Stimulated activated CD4-positive, alpha-beta T cell treated with anti-CD3 and anti-CD28 coated beads, TNF-alpha, amount 100 ng/mL, for 1 hour (primary cell): ENCODE measurements at places on chromosomes 2 and 18.

GRCh38 chr2:230325316-230326243, 1.4 kb upstream of the SP140L start:
- no peak for DNase-seq

DNA sequence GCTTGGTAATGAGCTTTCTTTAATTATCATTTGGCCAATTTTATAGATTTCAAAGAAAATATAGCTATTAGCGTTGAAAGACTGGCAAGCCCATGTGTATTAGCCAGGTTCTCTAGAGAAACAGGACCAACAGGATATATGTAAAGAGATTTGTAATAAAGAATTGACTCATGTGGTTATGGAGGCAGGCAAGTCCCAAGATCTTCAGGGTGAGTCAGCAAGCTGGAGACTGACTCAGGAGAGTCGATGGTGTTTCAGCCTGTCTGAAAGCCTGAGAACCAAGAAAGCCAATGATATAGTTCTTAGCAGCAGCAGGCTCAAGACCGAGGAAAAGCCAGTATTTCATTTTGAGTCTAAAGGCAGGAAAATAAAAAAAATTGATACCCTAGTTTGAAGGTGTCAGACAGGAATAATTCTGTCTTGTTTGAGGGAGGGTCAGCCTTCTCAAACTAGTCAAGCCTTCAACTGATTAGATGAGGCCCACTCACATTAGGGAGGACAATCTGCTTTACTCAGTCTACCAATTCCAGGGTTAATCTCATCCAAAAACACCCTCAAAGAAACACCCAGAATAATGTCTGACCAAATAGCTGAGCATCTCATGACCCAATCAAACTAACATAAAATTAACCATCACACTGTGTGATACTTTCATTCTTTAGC, 78.3 kb upstream of the CRIM1 start:
- DNase-seq: no peak

DNA sequence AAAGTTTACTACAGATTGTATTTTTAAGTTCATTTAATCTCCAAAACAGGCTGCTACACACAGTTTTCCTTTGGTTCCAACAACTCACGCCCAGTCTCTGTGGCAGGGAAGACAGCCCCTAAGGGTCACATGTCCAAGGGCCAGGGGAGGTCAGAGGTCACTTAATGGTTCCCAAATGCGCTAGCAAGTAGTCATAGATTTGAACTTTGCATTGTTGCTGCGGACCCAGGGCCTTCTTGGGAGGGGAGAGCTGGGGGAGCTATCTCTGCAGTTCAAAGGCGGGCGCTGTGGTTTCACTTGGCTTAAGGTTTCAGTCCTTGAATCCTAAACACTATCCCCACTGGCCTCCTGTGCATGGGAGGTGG, 74.8 kb upstream of the ZNF532 start:
- no peak for DNase-seq

DNA sequence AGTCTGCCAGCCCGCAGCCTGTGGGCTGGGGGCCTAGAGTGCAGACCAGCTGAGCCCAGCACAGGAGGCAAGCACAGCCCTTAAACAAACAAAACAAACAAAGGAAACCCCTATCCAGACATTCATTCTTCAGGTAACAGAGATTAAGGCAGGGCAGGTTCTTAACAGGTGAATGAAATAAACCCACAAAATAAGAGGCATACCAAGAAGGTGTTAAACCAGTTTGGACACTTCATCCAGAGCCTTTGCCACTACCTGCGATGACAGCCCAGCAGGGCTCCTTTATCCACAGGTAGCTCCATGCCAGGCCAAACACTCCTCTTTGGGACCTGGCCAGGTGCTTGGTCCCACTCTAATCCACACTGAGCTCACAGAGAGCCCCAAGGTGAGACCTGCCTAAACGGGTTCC, 209.7 kb upstream of the SIX2 start:
- DNase-seq: no peak

DNA sequence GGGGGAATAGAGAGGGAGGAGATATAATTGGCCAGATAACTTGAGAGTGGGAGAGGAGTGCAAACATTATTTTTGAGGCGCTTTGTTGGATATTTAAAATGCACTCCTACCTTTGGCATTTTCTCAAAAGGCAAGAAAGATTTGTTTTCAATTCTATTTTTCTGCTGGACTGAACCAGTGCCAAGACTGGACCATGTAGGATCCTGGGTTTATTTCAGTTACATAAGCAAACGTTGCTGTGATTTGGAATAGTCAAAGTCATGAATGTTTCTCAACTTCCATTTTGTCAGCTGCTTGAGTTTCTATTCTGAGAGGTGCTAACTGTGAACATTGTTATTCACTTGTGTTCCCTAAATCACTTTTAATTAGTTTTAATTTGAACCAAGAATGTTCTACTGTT, 8.9 kb upstream of the CHRNA1 start:
- no peak for DNase-seq

GRCh38 chr2:159226608-159227385, 59.7 kb downstream of the WDSUB1 start:
- no peak for DNase-seq

DNA sequence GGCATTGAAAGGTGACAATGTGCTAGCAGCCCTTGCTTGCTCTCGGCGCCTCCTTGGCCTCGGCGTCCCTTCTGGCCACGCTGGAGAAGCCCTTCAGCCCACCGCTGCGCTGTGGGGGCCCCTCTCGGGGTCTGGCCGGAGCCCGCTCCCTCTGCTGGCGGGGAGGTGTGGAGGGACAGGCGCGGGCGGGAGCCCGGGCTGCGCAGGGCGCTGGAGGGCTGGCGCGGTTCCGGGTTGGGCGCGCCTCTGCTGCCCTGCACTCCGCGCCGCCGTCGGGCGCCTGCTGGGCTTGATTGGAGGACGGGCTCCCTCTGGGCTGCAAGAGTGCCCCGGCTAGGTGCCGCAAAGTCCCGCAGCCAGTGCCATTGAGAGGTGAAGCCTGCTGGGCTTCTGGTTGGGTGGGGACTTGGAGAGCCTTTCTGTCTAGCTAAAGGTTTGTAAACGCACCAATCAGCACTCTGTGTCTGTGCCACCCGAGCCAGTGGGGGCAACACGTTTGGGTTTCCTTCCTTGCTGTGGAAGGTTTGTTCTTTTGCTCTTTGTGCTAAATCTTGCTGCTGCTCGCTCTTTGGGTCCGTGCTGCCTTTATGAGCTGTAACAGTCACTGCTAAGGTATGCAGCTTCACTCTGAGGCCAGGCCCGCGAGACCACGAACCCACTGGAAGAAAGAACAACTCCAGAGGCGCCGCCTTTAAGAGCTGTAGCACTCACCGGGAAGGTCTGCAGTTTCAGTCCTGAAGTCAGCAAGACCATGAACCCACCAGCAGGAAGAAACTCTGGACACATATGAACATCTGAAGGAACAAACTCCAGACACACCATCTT, 14.8 kb upstream of the IMP4 start:
- no peak for DNase-seq

GRCh38 chr2:74554820-74555531, 456 bp downstream of the DOK1 start:
- DNase-seq: no peak

DNA sequence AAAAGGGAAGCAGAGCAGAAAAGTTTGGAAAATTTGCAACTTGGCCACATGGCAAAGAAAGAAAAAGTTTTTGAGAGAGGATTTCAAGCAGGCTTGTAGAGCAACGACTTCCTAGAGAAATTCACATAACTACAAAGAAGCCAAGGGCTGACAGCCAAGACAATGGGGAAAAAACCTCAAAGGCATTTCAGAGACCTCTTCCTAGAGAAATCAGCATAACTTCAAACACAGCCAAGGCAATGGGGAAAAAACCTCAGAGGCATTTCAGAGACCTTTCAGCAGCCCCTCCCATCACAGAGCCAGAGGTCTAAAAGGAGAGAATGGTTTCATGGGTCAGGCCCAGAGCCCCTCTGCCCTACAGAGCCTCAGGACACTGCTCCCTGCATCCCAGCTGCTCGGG, 7.2 kb downstream of the ADI1 start:
- no peak for DNase-seq

- no peak for DNase-seq
These were observed 71.8 kb downstream of the MGAT5 start for GRCh38 chr2:134325696-134326095.

- no peak for DNase-seq
These were observed 285.1 kb upstream of the HDAC4 start for GRCh38 chr2:239685965-239686364.

DNA sequence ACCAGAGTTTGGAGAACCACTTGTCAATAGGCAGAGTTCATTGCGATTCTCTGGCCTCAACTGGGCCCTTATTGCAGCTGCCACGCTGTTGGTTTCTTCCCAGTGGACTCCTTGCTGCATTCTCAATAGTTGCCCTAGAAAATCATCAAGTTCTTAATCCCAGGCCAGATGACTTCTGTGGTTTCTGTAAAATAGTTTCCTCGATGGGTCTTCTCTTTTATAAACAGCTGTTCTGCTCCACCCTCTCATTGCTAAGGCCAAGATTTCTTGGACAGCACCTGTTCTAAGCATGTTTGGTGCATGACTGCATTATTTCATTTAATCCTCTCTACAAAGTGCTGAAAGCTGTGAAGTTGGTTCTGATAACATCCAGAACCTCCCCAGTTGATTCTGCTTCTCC, 131.0 kb downstream of the BCL2L11 start:
- no peak for DNase-seq
